ENCODE measurements at places on chromosomes 2 and 18.

DNA sequence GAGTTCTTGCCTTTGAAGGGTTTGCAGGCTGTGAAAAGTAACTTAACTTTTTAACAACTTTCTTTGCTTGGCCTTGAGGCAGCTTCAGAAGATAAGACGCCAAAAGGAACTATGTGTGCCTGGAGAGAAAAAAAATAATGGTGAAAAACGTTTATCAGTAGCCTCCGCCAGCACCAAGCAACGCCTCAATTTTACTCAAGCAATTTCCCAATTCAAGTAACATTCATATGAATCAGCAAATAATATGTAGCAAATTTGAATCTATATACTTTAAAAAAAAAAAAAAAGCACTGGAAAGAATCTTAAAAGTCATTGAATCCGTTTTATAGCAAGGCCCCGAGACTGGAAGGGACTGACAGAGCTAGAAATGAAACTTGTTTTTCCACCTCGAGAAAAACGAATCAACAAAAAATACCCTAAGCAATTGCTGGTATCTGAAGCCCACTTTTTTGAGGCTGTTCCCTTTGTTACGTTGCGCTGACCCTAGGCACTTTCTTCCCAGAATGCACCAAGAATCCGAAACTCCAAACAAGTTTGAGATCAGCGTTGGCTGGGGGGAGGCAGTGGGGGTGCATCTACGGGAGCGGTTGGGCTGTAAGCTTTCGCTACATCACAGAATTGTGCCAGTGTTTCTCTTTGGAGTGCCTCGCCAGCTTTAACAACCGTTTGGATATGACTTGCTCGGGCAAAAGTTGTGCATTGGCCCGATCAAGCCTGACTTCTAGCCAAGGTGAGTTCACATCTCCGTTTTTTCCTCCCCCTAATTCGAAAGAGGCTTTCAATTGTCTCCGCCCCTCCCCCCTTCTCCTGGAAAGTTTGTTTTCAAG lies 2.7 kb upstream of the TGIF1 start:
- DNase-seq, result no peak

GRCh38 chr18:74817576-74817975 lies 219.9 kb downstream of the ZNF407 start:
- no peak for DNase-seq

DNA sequence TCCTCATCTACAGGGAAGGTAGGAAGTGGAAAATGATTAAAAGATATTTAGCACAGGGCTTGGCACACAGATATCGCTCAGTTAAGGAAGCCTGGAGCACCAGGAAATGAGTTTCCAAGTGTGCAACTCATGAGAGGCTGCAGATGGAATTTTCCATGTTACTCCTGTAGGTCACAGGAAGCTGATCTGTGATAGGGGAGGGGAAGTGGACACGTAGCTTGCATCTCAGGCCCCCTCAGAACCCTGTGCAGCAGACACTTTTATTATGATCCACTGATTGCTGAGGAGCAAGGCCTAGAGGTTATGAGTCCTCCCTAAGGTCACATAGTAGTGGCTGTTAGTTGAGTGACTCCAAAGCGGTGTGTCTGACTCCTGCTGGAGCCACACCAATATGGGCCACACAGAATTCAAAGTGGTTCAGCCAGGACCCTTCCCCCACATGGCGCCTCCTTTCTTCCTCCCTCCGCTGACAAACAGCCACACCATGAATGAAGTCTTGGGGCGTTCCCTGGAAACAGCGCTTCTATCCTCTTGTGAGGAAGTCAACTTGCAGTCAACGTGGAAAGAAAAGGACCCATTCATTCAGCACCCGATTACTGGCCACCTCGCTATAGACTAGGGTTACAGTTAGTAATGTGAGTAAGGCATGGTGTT lies 21.5 kb downstream of the DYSF start:
- no peak for DNase-seq

- DNase-seq, result no peak
Measured at GRCh38 chr18:44761812-44762211, 81.1 kb downstream of the SETBP1 start.

- DNase-seq, result no peak
Measured at GRCh38 chr2:44623622-44624351, 262.0 kb downstream of the CAMKMT start.

DNA sequence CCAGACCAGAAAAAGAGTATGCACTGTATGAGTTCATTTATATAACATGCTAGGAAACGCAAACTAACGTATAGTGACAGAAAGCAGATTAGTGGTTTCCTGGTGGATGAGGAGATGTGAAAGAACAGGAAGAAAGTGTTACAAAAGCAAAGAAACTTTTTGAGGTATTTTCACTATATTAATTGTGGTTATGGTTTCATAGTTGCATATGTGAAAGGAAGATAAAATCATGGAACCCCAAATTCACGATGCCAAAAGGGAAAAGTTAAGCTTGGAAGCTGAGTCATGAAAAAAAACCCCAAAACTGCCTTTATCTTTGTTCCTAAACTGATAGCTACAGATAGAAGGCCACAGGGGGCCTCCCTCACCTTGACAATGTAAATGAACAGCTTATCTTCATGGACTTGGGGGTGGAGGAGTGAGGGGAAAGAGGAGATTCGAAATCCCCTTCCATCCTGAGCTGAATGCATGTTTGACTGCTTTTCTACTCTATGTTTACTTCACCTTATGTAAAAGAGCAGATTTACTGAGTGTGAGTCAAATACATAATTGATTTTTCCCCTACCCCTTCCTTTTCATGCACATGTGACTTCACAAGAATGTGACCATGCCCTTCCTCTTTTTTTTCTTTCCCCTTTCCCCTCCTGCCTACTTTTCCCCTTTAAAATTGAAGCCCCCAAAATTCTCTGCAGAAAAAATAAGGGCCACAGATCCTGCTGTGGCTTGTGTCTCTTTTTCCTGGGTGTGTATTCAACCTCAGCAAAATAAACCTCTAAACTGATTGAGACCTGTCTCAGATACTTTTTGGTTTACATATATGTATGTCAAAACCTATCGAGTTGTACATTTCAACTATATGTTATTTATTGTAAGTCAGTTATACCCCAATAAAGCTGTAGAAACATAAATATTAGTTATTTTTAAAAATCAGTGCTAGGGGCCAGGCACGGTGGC lies 100.1 kb upstream of the TLK1 start:
- no peak for DNase-seq

DNA sequence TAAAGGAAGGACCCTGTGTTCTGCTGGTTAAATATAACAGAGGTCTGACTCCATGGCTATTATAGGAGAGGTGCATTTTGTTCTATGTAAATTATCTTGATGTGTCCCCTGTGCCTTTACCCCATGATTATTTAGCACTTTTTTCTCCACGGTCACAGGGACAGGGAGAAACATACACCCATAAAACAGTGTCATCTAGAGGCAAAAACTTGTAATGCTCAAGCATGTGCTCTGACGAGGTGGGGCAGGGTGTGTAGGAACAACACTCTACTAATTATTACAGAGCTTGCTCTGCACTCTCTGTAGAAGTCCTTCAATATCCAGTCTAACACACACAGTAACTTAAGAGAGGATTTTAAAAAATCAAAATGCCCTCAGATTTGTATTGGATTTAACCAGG lies 187.9 kb downstream of the NEDD4L start:
- DNase-seq, result no peak

GRCh38 chr18:23859466-23860336 lies 154.9 kb upstream of the TTC39C start:
- DNase-seq, result no peak

DNA sequence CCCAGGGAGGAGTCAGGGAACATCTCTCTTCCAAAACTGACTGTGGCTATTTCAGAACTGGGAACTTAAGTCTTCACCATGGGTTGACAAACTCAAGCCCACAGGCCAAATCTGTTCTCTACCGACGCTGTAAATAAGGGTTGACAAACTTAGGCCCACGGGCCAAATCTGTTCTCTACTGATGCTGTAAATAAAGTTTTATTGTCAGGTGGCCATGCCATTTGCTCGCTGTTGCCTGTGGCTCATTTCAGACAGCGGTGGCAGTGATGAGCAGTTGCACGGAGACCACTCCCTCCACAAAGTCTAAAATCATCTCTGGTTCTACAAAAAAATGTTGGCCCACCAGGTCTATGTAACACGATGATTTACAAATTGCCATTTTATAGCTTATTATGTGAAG lies 160.9 kb downstream of the MYT1L start:
- DNase-seq, result no peak

DNA sequence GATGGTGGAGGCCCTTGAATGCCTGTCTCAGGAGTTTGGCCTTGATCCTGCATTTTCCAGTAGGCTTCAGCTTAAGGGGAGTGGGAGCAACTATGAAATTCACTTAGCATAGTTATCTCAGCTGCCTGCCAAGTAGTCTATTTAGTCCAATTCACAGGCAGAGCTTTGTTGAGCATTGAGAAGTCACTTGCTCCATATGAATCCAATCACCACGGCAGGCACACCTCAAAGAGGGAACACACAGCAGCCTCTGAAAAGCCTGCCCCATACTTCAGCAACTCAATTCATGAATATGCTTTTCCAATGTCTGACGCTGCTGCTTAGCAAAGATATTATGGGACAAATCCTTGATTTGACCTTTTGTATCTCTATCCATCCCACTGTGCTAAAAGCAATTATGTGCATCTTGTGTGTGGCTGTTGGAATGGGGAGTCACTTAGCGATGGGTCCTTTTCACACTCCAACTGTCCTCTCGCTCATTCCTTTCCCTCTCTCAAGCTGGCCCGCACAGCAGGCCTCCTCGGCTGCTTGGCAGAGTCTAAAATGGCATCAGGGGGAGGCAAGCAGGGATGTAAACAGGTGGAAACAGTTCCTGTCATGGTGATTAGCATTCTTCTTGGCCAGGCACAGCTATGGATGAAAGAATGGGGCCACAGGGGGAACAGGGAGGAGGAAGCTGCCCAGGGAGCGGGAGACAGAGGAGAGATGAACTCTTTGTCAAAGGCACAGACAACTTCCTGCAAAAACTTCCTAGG lies 56.0 kb upstream of the LRPPRC start:
- DNase-seq, result no peak

DNA sequence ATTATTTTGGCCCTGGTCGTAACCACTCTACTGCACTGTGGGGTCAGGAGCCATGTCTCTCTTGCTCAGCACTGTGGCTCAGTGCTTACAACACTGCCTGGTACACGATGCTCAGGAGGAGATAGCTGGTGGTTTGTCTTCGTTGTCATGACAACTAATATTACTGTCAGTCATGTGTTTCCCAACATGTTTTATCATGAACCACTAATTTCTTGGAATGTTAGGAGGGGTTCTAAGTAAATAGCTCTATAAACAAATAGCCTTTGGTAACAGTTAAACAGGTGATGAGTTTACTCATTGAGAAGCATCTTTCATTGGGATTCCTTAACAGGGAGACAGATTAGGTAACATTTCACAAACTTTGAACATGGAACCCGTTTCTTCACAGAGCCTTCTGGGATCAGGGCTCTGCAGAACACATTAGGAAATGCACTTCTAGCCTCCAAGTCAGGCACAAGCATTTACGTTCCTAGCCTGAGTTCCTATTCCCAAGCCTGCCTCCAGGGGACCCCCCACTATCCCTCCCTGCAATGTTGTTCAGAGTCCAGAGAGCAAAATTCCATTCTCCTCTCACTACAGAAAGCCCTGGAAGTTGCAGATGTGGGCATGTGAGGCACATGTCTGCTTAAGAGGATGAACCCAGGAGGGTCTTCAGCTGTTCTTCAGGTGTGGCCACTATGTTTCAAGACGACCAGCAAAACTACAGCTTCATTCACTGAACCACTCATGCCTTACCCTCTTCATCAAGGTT lies 6.4 kb upstream of the RBM44 start:
- no peak for DNase-seq

- DNase-seq, result no peak
Measured at GRCh38 chr2:121080013-121080772, 204.8 kb downstream of the TFCP2L1 start.

GRCh38 chr2:199851501-199851810 lies 464 bp upstream of the FTCDNL1 start:
- DNase-seq, result no peak

- no peak for DNase-seq
Measured at GRCh38 chr2:42792087-42792582, 248 bp downstream of the HAAO start.

DNA sequence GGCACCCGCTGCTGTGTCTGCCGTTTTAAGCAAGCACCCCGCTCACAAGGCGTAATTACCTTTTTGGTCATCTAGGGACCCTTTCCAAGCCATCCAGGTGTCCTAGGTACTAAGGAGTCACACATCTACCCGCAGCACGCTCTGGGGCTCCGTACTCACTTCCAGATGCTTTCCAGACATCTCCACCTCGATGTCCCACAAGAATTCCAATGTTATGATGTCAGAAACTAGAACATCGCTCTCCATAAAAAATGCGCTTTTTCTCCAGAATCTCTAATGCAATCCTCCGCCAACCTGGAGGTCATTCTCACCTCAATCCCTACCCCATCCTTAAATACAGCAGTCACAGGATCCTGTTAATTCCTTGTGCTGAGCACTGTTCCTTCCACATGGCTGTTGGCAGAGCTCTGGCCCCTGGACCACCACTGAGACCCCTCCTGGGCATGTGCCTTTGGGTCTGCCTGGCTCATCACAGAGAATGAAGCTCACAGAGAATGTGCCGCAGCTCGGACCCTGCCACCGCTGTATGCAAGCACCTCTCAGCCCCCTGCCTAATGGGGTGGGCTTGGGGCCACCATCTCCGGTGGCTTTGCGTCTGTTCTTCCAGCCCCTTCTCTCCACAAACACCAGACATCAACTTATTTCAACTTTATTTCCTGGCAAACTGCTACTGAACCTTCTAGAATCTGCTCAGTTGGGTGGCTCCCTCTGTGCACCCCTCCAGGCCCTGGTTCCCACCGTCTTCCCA lies 4.6 kb upstream of the PXDN start:
- no peak for DNase-seq

- no peak for DNase-seq
Measured at GRCh38 chr2:240589375-240589774, 2.8 kb downstream of the CAPN10 start.

DNA sequence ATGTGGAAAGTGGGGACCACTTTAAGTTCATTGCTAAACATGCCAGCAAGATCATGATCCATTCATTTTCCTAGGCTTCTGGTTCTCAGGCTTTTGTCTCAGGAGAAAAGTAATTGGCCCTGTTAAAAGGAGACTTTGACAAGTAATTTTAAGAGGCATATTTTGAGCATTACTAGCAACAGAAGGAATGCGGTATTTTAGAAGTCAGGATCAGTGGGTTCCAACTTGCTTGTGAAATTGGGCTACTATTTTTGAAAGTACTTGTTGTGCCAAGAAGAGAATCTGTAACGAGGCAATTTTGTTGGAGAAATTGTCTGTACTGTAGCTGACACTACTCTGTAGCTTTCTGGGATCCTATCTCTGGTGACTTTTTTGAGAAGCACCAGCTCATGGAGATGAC lies 59.4 kb downstream of the CERS6 start:
- DNase-seq, result no peak

GRCh38 chr18:9696701-9697100 lies 11.4 kb upstream of the RAB31 start:
- DNase-seq, result no peak

DNA sequence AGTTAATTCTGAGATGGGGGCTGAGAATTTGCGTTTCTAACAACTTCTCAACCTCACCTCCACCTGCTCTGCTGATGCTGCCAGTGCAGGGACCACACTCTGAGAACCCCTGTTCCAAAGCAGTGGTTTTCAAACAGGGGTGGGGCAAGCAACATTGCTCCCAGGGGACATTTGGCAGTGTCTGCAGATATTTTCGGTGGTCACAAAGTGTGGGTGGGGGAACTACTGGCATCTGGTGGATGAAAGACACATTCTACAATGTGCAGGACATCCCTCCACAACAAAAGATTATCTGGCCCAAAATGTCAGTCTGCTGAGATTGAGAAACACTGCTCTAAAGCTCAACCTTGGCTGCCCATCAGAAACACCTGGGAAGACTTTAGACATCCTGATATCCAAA lies 188.7 kb upstream of the SATB2 start:
- no peak for DNase-seq

GRCh38 chr2:118089139-118089800 lies 999 bp downstream of the INSIG2 start:
- no peak for DNase-seq
